Endothelial cell of umbilical vein (primary cell): ENCODE measurements at places on chromosomes 13 and 19. TPM values are rescaled to one million over a fixed set of nuclear protein-coding genes. Genes with fewer than 3 reads are reported as not detected.

DNA sequence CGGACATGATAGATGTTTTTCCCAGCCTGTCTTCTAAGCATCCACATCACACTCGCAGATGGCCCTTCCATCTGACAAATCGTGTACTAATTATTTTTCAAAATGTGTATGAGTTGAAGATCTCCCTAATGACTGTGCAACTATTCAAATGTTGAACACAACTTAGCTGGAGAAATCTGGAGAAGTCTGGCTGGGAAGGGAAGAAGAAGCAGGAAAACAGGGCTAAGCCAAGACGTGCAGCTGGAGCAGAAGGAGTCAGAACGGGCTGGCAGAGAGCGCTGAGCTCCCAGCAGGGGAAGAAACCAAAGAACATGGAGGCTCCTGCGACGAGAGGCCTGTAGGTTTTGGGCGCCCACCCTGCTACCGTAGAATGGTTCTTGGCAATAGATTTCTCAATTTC, 13.2 kb upstream of the LATS2 start:
- H3K36me3 ChIP-seq = no peaks in the 10 kb centered on the region
- DNase-seq = peak; percentile 51
- peaks cover 27% of the 10 kb centered on the region for H3K4me1 ChIP-seq
- H3K27me3 ChIP-seq = no peaks in the 10 kb centered on the region

DNA sequence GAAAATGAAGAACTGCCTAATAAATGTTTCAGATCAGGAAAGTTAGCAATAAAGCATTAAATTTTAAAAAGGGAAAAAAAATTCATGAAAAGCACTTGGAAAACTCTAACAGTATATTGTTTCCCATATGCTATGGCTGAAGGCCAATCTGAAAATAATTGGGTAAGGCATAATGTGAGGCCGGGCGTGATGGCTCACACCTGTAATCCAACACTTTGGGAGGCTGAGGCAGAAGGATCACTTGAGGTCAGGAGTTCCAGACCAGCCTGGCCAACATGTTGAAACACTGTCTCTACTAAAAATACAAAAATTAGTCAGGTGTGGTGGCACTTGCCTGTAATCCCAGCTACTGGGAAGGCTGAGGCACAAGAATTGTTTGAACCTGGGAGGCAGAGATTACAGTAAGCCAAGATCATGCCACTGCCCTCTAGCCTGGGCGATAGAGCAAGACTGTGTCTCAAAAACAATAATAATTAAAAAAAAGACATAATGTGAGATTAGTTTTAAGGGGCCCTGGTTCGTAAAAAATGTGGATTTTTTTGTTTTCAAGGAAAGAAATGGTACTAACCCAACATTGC, 15.2 kb downstream of the INTS6 start:
- H3K4me3 ChIP-seq = no peak overlapping the region
- H3K27ac ChIP-seq = no peak overlapping the region
- DNase-seq = no peak

DNA sequence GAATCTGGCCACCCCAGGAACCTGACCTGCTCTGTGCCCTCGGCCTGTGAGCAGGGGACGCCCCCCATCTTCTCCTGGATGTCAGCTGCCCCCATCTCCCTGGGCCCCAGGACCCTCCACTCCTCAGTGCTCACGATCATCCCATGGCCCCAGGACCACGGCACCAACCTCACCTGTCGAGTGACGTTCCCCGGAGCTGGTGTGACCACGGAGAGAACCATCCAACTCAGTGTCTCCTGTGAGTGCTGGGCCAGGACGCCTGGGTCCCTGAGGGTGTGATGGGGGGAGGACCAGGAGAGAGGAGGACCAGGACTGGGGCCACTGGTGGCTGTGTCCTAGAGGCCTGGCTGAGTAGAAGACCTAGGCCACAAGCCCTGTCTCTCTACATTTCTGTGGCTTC, 13.0 kb upstream of the CD33 start:
- no peak for DNase-seq
- H3K27me3 ChIP-seq = no peaks in the 10 kb centered on the region
- H3K36me3 ChIP-seq = no peaks in the 10 kb centered on the region
- H3K4me3 ChIP-seq = no peak overlapping the region
- no peaks in the 10 kb centered on the region for H3K4me1 ChIP-seq

- H3K27me3 ChIP-seq = no peaks in the 10 kb centered on the region
- H3K4me1 ChIP-seq = peaks cover 9% of the 10 kb centered on the region
- H3K27ac ChIP-seq = no peak overlapping the region
- H3K36me3 ChIP-seq = peaks cover 3% of the 10 kb centered on the region
These were observed 89.5 kb downstream of the DGKH start for GRCh38 chr13:42137856-42138537.

DNA sequence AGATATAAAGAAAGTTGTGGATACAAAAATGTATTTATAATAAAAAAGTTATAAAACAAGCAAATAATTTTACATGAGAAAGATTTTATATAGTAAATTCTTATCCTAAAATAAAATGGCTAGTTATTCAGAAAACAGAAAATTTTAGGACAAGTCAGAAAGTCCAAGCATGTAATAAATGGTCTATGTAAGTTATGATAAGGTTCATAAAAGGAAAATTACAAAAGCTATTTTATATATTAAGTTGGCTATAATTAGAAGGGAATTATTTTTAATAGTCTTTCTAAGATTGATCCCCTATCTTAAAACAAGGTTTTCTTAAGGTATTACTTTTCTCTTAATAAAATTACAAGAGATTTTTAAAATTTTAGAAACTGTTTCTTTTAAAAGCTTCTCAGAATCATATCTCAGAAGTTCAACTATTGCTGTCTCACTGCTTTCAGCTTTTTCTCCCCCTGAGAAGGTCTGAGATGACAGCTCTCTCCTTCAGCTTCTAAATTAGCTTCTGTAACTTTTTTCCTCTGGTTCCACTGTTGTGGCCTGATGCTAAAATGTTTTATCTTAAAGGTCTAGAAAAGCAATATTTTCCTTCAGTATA, 8.7 kb downstream of the CCDC169 start:
- H3K27ac ChIP-seq = no peak overlapping the region
- H3K4me3 ChIP-seq = no peak overlapping the region
- H3K36me3 ChIP-seq = no peaks in the 10 kb centered on the region
- no peaks in the 10 kb centered on the region for H3K27me3 ChIP-seq

DNA sequence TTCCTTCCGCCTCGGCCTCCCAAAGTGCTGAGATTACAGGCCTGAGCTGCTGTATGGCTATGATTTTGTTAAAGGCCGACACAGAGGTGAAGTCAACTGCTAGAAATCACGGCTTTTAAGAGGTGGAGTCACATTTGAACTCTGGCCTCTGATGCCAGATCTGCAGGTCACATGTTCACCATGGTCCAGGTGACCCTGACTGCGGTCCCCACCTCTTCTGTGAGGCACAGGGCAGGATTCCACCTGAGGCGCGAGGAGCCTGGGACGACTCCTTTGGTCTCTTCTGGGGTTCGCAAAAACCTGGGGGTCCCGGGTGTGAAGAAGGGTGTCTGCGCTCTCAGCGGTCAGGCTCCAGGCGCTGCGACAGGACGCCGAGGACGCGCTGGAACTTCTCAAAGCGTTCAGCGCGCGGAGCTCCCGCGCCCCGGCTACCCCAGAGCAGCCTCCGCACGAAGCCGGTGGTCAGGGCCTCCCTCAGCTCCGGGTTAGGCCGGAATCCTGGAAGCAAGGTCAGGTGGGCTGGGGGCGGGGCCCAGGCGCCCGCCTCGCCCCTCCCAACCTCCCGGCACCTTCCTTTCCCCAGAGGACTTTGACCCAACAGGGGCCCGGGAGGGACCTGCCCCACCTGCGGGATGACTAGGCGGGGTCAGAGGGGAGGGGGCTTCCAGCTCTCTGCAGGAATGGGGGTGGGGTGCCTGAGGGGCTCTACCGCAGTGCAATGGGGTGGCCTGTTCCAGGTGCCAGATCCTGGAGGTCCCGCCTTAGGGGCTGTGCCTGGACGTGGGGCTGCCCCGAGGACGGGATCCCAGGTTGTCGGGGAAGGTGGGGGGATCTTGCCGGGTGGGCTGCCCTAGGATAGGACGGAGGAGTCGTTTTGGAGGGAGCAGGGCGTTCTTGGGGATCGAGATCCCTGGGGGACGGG, 13.0 kb downstream of the TRIP10 start:
- H3K27me3 ChIP-seq = no peaks in the 10 kb centered on the region
- H3K4me3 ChIP-seq = no peak overlapping the region
- peaks cover 3% of the 10 kb centered on the region for H3K36me3 ChIP-seq
- H3K4me1 ChIP-seq = peaks cover 8% of the 10 kb centered on the region
- H3K27ac ChIP-seq = no peak overlapping the region

- peak; percentile 27 for DNase-seq
- peaks cover 16% of the 10 kb centered on the region for H3K4me1 ChIP-seq
- H3K27ac ChIP-seq = no peak overlapping the region
- H3K4me3 ChIP-seq = no peak overlapping the region
- H3K36me3 ChIP-seq = peaks cover under 1% of the 10 kb centered on the region
These were observed 11.0 kb downstream of the CTU1 start for GRCh38 chr19:51097166-51097738.

- peaks cover 23% of the 10 kb centered on the region for H3K4me1 ChIP-seq
- H3K36me3 ChIP-seq = no peaks in the 10 kb centered on the region
- peak overlapping the region; percentile 45 for H3K27ac ChIP-seq
- H3K27me3 ChIP-seq = no peaks in the 10 kb centered on the region
- peak; percentile 68 for DNase-seq
- H3K4me3 ChIP-seq = no peak overlapping the region
These were observed 574.2 kb downstream of the TBC1D4 start for GRCh38 chr13:74907788-74908187.

DNA sequence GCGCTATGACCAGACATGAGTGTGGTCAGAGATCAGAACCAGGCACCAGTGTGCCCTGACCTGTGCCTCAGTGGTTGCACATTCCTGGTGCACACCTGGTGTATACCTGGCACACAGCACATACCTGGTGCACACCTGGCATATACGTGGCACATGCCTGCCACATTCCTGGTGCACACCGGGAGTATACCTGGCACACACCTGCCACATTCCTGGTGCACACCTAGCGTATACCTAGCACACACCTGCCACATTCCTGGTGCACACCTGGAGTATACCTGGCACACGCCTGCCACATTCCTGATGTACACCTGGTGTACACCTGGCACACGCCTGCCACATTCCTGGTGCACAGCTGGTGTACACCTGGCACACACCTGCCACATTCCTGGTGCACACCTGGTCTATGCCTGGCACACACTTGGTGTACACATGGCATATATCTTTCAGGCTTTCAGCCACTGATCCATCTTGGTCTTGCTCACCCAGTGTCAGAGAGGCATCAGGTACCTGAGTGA, 61.3 kb upstream of the ADGRL1 start:
- no peak for DNase-seq
- peaks cover 17% of the 10 kb centered on the region for H3K27me3 ChIP-seq
- H3K36me3 ChIP-seq = no peaks in the 10 kb centered on the region
- no peak overlapping the region for H3K27ac ChIP-seq

DNA sequence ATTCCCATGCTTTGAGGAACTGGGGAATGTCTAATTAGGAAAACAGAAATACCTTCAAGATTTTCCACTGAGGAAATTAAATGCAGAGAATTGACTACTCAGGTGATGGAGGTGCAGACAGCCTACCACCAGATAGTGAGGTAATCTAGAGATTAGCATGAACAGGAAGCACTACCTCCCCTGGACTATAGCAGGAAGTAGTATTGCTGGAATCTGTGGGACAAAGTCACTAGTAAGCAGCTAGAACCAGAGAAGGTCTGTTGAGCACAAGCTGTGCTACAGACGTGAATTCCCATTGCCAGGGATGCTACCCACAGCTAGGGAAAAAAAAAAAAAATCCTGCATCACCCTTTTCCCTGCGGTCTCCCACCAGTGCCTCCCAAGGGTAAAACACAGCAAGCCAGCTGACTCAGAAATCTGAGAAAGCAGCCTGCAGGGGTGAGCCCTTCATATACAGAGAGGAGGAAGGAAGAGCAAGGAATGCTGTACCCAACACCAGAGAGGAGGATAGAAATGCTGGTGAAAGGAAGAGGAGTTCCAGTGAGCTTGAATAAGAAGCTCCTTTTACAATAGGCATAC, 10.2 kb downstream of the ENOX1 start:
- no peak overlapping the region for H3K27ac ChIP-seq
- H3K4me3 ChIP-seq = no peak overlapping the region
- H3K4me1 ChIP-seq = no peaks in the 10 kb centered on the region
- DNase-seq = no peak
- no peaks in the 10 kb centered on the region for H3K36me3 ChIP-seq

DNA sequence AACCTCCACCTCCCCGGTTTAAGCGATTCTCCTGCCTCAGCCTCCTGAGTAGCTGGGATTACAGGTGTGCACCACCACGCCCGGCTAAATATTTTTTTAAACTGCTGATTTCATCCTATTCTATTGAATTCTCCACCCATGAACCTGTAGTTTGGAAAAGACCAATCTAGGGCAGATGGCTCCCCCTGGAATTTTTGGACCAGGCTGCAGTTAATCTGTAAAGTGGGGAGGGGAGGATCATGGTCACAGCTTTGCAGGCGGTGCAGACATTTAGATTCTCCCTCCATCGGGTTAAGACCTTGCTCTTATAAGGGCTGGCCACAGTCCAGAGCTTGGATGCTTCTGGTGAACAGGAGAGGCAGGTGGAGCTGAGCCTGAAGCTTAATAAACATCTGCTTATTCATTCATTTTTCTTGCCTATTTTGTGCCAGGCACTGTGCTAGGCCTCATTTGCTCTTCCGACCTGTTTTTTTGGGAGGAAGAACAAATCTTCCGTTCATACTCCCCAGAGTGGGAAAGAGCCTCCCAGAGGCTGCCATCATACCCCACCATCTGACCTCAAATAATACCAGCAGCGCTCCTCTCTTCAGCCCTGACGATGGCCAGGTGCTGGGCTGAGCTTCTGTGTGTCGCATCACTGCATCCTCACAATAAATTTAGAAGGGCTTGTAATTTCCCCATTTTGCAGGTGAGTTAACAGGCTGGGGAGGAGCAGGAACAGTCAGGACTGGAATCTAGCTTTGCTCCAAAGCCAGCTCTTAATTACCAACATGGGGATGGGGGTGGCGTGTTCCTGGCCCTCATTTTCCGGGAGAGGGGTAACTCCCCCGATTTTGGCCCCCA, 902 bp upstream of the CCDC106 start:
- peaks cover 12% of the 10 kb centered on the region for H3K36me3 ChIP-seq
- no peak for DNase-seq
- H3K27ac ChIP-seq = no peak overlapping the region
- H3K27me3 ChIP-seq = no peaks in the 10 kb centered on the region
- peak overlapping the region; percentile 77 for H3K4me3 ChIP-seq

- peak; percentile 66 for DNase-seq
- no peak overlapping the region for H3K4me3 ChIP-seq
- H3K27me3 ChIP-seq = no peaks in the 10 kb centered on the region
- H3K4me1 ChIP-seq = no peaks in the 10 kb centered on the region
These were observed 4.9 kb upstream of the NWD1 start for GRCh38 chr19:16714702-16715287.

DNA sequence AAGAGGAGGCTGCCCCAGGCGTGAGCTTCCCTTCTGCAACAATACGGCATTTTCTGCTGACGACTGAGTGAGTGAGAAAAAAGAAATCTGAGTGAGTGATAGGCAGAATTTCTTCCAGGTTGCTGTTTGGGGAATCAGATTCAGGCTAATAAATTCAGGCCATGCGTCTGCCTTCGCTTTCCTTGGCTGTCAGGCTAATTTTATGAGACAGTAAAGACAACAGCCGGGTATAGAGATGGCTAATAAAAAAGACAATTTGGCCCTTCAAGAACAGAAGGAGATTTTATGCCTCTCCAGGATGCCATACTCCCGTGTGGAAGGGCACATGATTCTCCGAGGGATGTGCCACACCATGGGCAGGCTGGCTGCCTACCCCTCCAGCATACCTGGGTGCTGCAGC, 145.9 kb upstream of the UBL3 start:
- no peaks in the 10 kb centered on the region for H3K36me3 ChIP-seq
- H3K4me1 ChIP-seq = no peaks in the 10 kb centered on the region
- H3K27me3 ChIP-seq = no peaks in the 10 kb centered on the region
- no peak for DNase-seq
- H3K4me3 ChIP-seq = no peak overlapping the region

Gene LILRB4
- polyA plus RNA-seq = not detected in 2 replicates

Gene SIGLECL1
- not detected in 2 replicates for polyA plus RNA-seq

Gene RETN
- not detected in 2 replicates for polyA plus RNA-seq

Gene ZNF616
- polyA plus RNA-seq = 1.1 and 1.7 TPM in 2 replicates

Gene ZNF100
- 0.91 and 1.8 TPM in 2 replicates for polyA plus RNA-seq

Gene NEK5
- 0.03 TPM in 1 of 2 replicates, not detected in the other for polyA plus RNA-seq
